ENCODE measurements at places on chromosomes 1 and 21. TPM values are rescaled to one million over a fixed set of nuclear protein-coding genes. Genes with fewer than 3 reads are reported as not detected.

GRCh38 chr1:180674603-180675530 is 43.0 kb downstream of the XPR1 start:
- peaks cover 2% of the 10 kb centered on the region for H3K4me1 ChIP-seq
- no peaks in the 10 kb centered on the region for H3K27me3 ChIP-seq
- no peak overlapping the region for H3K27ac ChIP-seq
- no peaks in the 10 kb centered on the region for H3K36me3 ChIP-seq

- H3K4me3 ChIP-seq, result peak overlapping the region; percentile 42
- H3K27me3 ChIP-seq, result peaks cover 12% of the 10 kb centered on the region
- H3K36me3 ChIP-seq, result peaks cover 25% of the 10 kb centered on the region
- no peak for DNase-seq
- peak overlapping the region; percentile 83 for H3K27ac ChIP-seq
Observed at GRCh38 chr1:1355416-1355815, 2.9 kb downstream of the MXRA8 start.

DNA sequence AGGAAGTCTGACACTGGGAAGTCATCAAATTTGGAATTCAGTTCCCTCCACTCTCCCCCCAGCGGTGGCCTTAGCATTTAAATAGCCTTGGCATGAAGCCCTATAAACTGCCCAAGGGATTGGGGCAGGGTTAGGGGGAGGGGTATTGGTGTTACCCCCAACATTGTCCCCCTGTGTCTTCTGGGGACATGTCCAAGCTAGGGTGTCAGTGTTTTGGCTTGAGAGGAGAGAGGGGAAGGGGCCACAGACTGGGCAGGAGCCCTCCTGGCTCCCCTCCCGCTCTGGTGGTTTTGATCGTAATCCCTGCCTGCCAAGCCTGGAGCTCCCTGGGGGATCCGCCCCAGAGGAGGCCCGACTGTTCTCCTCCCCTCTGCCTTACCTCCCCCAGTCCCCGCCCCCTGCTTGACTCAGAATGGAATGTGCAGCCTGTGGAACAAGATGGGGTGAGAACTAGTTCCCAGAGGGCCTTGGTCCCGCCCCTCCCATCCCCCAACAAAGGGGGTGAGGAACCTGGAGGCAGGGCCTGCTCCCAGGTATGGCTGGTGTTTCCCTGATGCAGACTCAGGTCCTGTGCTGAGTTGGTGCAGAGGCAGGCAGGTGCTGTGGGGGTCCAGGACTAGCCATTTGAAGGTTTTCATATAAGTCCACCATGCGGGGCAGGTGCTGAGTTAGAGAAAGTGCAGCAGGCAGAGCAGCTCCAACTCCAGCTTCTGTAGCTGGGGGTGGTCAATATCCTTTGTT is 7.4 kb downstream of the SOX13 start:
- H3K27me3 ChIP-seq, result peaks cover 22% of the 10 kb centered on the region
- H3K4me1 ChIP-seq, result peaks cover 94% of the 10 kb centered on the region
- H3K36me3 ChIP-seq, result no peaks in the 10 kb centered on the region
- no peak for DNase-seq
- no peak overlapping the region for H3K4me3 ChIP-seq

DNA sequence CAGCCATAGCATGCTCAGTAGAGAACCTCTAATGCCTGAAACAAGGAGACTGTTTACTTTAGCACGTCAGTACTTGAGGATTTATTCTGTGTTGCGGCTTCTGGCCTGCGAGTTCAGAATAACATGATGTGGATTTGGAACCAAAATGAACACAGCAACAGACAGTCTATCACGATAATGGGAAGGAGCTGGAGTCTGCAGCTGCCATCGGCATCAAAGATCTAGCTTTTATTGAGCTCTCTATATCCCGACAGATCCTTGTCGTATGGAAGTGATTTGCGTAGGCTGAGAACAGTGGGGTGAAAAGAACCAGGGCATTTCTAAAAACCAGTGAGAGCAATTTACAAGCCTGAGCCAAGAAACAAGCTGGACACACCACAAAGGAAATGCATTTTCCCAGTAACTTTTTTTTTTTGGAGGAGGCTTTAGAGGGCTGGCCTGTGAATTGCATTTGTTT is 294.2 kb downstream of the KIF26B start:
- H3K4me3 ChIP-seq, result no peak overlapping the region
- DNase-seq, result no peak
- H3K36me3 ChIP-seq, result no peaks in the 10 kb centered on the region
- H3K4me1 ChIP-seq, result peaks cover 11% of the 10 kb centered on the region
- H3K27ac ChIP-seq, result no peak overlapping the region
- no peaks in the 10 kb centered on the region for H3K27me3 ChIP-seq

DNA sequence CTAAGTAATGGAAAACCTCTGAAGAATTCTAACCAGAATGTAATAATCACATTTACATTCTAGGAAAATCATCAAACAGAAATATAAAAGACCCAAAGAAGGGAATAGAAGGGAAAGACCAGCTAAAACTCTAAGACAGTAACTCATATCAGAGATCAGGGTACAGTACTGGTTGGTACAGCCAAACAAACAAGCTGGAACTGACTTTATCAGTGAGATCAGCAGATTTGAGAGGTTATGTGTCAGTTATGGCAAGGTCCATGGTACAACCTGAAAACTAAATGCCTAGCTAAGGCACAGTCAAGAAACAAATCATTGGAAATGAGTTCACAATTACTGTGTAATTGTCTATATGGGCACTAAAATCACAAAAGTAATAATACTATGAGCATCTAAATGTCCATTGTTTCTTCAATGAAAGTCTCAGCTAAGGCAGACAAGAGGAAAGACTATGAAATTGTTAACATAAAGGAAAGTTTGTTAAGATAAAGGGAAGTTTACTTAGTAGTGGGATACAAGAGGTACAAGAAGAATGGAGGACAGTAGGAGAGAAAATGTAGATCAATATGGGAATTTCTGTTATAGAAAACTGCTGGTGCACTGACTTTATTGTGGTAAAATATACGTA is 75.8 kb downstream of the TRIM33 start:
- H3K4me1 ChIP-seq, result peaks cover 5% of the 10 kb centered on the region
- no peak for DNase-seq
- no peaks in the 10 kb centered on the region for H3K27me3 ChIP-seq
- H3K27ac ChIP-seq, result no peak overlapping the region

DNA sequence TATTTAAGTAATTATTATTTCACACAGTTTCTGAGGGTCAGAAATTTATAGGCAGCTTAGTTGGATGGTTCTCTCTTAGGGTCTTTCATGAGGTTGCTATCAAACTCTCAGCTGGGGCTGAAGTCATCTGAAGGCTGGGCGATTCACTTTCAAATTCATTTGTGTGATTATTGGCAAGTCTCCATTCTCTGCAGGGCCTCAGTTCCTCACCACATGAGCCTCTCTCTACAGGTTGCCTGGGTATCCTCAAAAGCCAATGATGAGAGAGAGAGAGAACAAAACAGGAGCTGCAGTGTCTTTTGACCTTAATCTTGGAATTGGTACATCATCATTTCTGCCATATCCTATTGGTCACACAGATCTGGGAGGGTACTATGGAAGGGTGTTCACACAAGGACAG is 29.6 kb upstream of the COG2 start:
- no peak overlapping the region for H3K4me3 ChIP-seq
- no peak overlapping the region for H3K27ac ChIP-seq
- H3K27me3 ChIP-seq, result no peaks in the 10 kb centered on the region
- no peaks in the 10 kb centered on the region for H3K36me3 ChIP-seq
- H3K4me1 ChIP-seq, result no peaks in the 10 kb centered on the region
- no peak for DNase-seq

GRCh38 chr1:30916296-30916695 is 7.7 kb upstream of the SDC3 start:
- no peak for DNase-seq
- H3K4me3 ChIP-seq, result no peak overlapping the region
- peaks cover 6% of the 10 kb centered on the region for H3K4me1 ChIP-seq

DNA sequence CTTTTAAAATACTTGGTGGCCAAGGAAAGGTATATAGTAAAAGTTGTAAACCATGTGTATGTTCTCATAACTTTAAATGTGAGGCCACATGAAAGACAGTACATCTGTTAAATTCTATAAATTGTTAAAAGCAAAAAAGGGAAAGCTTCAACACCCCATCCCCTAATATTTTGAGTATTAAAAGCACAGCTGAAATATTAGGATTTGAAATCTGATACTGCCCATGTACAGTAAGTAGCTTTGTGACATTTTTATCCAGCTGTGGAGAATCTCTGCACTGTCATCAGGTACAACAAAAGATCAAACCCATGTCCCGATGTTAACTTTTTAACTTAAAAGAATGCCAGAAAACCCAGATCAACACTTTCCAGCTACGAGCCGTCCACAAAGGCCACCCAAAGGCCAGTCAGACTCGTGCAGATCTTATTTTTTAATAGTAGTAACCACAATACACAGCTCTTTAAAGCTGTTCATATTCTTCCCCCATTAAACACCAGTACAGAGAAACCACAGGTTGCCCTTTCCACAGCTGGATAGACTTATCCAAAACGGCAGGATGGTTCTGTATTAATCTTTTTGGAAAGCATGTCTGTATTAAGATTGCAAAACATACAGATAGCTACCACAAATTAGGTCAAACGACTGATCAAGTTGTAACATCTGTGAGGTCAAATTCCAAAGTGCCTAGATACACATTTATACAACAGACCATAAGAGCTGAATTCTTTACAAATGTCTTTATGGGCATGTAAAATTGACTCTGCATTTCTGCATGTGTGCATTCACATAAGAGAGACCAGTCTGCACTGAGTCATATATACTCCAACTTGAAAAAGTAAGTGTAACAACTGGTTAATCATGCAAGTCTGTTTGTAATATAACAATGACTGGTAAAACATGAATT is 5.2 kb downstream of the IRF2BP2 start:
- DNase-seq, result no peak
- H3K4me1 ChIP-seq, result peaks cover 50% of the 10 kb centered on the region
- peaks cover 34% of the 10 kb centered on the region for H3K36me3 ChIP-seq

DNA sequence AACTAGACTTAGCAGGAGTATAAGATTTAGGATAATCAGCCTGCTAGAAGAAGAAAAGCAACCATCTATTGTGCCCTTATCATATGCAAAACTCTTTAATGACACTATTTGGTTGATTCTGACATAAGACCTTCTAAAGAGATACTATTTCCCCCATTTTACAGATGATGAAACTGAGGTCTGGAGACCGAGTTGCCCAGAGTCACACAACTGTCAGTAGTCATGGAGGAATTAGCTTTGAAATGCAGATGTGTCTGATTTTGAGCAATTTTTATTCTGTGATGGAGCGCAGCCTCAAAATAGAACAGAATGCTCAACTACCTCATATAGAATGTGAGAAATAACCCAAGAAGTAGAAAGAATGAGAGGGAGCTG is 69.0 kb downstream of the CD58 start:
- no peak overlapping the region for H3K4me3 ChIP-seq
- H3K36me3 ChIP-seq, result no peaks in the 10 kb centered on the region
- peaks cover 28% of the 10 kb centered on the region for H3K4me1 ChIP-seq
- no peak overlapping the region for H3K27ac ChIP-seq
- DNase-seq, result no peak

- H3K36me3 ChIP-seq, result peaks cover 17% of the 10 kb centered on the region
- no peaks in the 10 kb centered on the region for H3K27me3 ChIP-seq
- DNase-seq, result no peak
- peak within 1 kb of the TSS; percentile 37 for H3K27ac ChIP-seq
- H3K4me3 ChIP-seq, result peak within 1 kb of the TSS; percentile 53
- H3K4me1 ChIP-seq, result no peaks in the 10 kb centered on the region
Observed at GRCh38 chr1:150808121-150808520, at the start of gene CTSK. TSS of gene CTSK (minus strand) at chr1:150808260. CDS start at chr1:150806805, 1,455 bp downstream.

GRCh38 chr1:1088801-1089680 is 14.9 kb upstream of the RNF223 start:
- H3K27ac ChIP-seq, result no peak overlapping the region
- H3K36me3 ChIP-seq, result no peaks in the 10 kb centered on the region
- H3K4me1 ChIP-seq, result no peaks in the 10 kb centered on the region
- H3K4me3 ChIP-seq, result no peak overlapping the region

DNA sequence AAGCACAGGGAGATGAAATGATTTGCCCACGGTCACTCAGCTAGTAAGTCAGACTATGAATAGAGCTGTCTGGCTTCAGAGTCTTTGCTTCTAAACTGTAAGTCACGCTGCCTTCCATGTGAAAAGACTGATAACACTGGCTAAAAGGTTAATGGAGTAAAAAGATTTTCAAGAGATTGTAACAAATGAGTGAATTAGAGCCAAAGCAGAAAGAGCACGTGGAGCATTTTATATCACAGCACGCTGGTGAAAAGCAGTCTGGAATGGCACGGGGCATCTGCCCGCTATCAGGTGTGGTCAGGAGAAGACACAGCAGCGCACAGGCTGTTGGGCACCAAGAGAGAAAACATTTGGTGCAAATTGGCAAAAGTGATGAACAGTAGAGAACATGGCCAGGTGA is 144.8 kb upstream of the GALNT2 start:
- no peaks in the 10 kb centered on the region for H3K36me3 ChIP-seq
- DNase-seq, result no peak
- H3K4me1 ChIP-seq, result no peaks in the 10 kb centered on the region

DNA sequence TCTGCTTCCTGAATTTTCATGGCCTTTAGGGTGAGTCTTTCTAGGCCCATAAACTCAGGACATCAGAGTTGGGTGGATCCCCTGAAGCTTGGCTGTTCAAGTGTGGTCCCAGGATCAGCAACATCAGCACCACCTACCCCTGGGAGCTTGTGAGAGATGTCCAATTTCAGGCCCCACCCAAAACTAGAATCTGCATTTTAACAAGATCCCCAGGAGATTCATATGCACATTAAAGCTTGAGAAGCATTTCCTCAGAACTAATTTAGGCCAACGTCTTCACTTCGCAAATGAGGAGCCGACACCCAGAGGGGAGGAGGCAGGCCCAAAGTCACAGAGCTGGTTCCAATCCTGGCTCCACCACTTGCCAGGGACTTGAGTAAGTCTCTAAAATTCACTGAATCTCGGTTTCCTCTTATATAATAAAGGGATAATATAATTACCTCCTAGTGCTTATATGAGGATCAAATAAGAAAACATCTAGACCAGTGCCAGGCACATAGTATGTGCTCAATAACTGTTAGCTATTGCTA is 10.3 kb upstream of the PHLDA3 start:
- H3K36me3 ChIP-seq, result peaks cover 15% of the 10 kb centered on the region
- H3K4me1 ChIP-seq, result peaks cover 42% of the 10 kb centered on the region
- no peaks in the 10 kb centered on the region for H3K27me3 ChIP-seq
- no peak for DNase-seq
- no peak overlapping the region for H3K4me3 ChIP-seq

- no peaks in the 10 kb centered on the region for H3K27me3 ChIP-seq
- H3K4me3 ChIP-seq, result no peak overlapping the region
- no peaks in the 10 kb centered on the region for H3K4me1 ChIP-seq
- no peak overlapping the region for H3K27ac ChIP-seq
- no peaks in the 10 kb centered on the region for H3K36me3 ChIP-seq
Observed at GRCh38 chr1:57142169-57142568, 176.4 kb upstream of the C8B start.

WLS gene
- total RNA-seq, result 228 TPM

KCNK1 gene
- 1.6 TPM for total RNA-seq

BCL2L15 gene
- total RNA-seq, result 1.7 TPM

PADI2 gene
- total RNA-seq, result 0.83 TPM

TRPM2 gene
- 2.9 TPM for total RNA-seq

ARHGAP29 gene
- total RNA-seq, result 20.8 TPM

NBPF12 gene
- total RNA-seq, result 13.3 TPM

TDRD10 gene
- 2.3 TPM for total RNA-seq

Measured in esophagus muscularis mucosa (tissue), 4 donors.